Activated CD4-positive, alpha-beta T cell treated with anti-CD3 and anti-CD28 coated beads, Interleukin-2, amount 50 U/mL, for 24 hours (primary cell): ENCODE measurements at places on chromosomes 5 and 9.

- DNase-seq = no peak
Measured at GRCh38 chr9:130991778-130992681, 16.9 kb upstream of the LAMC3 start.

DNA sequence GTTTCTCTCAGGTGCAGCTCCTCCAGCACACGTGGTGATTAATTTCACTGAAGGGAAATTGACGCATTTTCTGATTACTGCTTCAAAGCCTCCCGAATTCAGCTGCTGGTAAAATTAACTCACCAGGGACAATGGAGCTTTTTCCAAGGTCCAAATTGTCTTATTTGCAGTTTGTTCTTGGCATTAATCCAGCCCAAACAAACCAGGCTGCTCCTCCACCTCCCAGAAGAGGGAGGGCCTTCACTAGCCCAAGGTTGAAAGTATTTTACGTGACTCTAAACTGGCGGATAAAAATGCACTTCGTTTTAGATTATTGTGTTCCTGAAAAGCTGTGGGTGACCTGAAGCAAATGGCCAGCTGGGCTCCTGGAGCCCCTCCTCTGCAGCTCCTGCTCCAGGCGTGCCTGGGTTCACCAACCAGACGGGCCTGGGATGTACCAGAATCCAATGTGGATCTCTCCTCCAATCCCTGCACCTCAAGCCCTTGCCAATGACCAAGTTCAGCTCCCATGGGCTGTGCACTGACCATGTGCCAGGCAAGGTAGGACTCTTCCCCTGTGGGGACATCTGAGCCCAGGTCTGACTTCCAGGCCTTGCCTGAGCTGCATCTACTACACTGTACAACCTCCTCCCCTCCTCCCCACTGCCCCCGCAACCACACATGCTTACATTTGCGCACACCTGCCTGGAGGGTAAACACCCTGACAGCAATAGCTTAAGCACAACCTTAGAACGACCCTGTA is 193.4 kb downstream of the CDK5RAP2 start:
- no peak for DNase-seq

GRCh38 chr9:108639696-108640095 is 216.1 kb downstream of the ACTL7B start:
- no peak for DNase-seq

DNA sequence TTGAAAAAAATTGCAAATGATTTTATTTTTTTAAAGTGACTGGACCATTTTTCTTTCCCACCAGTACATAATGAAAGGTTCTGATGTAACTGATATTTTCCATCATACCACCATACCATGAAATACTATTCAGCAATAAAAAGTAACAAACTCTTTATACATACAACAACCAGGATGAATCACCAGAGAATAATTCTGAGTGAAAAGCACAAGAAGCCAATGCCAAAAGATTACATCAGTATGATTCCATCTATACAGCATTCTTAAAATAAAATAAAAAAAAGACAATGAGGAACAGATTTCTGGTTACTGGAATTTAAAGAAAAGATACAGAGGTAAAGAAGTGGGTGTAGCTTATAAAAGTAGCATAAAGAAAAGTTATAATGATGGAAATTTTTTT is 423.7 kb upstream of the ST8SIA4 start:
- DNase-seq = no peak

GRCh38 chr9:17401858-17402257 is 177.0 kb upstream of the SH3GL2 start:
- no peak for DNase-seq

DNA sequence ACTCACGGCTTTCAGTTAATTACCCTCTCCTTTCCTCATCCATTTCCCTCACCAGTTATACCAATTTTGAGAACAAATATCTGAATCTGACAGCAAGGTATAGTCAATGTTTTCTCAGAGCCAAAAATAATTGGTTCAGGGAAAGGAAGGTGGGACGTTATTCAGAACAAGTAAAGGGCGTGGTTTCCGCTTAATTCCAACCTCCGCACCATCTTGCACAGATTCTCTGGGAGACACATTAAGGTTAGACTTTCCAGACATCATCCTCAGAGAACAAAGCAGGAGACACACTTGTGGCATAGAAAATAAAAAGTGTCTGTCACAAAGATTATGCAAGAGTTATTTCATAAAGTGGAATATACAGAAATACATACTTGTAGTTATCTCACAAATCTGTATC is 441.2 kb downstream of the IRX1 start:
- DNase-seq = no peak

- DNase-seq = no peak
Measured at GRCh38 chr5:5192681-5193080, 52.6 kb downstream of the ADAMTS16 start.

DNA sequence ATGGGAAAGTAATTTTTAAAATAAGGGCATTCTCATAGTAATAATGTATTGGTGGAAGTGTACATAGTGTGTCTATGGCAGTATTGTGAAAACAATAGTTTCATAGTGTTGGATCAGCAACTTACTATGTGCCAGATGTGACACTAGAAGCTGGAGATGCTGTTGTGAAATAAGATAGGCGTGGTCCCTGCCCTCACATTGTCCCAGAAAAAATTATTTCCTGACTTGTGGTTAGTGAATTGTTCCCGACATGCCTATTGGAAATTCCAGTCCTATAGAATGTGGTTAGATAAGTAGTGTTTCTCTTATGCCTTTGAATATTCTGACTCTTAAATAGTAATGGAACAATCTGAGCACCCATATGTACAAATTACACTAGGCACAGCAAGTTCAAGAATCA is 55.3 kb upstream of the MTAP start:
- no peak for DNase-seq

DNA sequence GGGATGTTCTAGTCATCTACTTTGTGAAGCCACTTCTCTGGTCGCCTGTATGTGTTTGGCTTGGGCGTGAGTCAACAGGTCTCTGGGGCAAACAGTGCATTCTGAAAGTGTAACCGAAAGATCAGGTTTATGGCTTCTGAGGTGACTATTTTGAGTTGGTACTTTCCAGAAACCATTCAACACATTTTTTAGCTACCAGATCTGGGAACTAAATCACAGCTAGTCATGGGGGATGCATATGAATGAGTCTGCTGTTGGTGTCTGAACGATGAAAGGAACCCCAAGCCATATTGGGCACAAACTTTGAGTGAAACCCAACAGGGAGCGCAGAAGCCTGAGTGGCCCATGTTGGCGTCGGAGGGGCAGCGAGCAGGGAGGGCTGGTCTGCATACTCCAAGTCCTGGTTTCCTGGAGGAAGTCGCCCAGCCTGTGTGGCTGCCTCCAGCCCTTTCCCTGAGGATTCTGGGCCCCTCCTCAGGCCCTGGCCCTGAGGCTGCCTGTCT is 35.3 kb downstream of the UBE2QL1 start:
- DNase-seq = no peak

GRCh38 chr5:127993476-127993875 is 90.1 kb upstream of the SLC12A2 start:
- no peak for DNase-seq

DNA sequence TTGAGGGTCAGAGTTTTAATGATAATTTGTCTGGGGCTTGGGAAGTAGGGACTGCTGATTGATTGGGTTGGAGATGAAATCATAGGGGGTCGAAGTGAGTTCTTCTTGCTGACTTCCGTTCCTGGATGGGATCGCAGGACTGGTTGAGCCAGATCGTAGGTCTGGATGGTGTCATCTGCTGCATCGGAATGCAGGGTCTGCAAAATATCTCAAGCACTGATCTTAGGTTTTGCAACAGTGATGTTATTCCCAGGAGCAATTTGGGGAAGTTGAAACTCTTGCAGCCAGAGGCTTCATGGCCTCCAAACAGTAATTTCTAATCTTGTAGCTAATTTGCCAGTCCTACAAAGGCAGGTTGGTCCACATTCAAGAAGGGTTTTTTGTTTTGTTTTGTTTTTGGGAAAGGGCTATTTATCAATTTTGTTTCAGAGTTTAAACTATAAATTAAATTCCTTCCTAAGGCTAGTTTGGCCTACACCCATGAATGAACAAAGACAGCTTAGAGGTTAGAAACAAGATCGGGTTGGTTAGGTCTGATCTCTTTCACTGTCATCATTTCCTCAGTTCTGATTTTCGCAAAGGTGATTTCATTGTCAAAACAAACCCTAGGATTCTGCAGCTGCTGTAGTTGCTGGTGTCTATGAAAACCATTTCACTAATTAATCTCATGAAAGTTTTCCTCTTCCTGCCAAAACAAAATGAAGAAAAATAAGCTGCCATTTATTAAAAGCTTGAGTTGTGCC is 388.0 kb downstream of the TMEM232 start:
- no peak for DNase-seq

- DNase-seq = no peak
Measured at GRCh38 chr5:61076626-61077025, 85.6 kb downstream of the SMIM15 start.

DNA sequence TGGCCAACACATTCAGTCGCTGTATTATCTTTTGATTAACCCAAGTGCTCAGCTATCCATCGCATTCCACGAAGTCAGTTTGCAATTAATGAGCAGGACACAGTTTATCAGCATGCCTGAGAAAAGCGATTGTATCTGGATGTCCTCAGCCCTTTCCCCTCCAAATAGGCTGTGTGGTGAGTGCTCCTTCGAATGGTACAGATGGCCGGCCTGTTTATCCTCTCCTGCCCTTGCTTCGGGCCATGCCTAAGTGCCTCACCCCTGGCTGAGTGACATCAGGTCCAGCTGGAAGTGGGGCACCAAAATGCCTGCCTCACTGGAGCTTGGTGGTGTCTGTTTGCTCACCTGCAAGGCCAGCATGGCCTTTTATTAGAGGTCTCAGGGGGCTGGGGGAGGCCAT is 317.3 kb downstream of the GADD45G start:
- no peak for DNase-seq

DNA sequence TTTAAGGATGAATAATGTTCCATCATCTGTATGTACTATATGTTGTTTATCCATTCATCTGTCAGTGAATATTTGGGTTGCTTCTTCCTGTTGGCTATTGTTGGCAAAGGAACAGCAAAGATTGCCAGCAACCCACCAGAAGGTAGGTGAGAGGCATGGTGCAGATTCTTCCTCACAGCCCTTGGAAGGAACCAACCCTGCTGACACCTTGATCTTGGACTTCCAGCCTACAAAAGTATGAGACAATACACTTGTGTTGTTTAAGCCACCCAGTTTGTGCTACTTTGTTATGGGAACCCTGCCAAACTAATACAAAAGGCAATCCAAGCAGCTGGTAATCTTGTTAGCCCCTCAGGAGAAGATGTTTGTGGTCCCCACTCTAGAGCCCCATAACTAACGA is 122.0 kb downstream of the CARTPT start:
- DNase-seq = no peak

GRCh38 chr9:109903515-109904138 is 123.6 kb downstream of the PALM2AKAP2 start:
- peak; percentile 52 for DNase-seq

DNA sequence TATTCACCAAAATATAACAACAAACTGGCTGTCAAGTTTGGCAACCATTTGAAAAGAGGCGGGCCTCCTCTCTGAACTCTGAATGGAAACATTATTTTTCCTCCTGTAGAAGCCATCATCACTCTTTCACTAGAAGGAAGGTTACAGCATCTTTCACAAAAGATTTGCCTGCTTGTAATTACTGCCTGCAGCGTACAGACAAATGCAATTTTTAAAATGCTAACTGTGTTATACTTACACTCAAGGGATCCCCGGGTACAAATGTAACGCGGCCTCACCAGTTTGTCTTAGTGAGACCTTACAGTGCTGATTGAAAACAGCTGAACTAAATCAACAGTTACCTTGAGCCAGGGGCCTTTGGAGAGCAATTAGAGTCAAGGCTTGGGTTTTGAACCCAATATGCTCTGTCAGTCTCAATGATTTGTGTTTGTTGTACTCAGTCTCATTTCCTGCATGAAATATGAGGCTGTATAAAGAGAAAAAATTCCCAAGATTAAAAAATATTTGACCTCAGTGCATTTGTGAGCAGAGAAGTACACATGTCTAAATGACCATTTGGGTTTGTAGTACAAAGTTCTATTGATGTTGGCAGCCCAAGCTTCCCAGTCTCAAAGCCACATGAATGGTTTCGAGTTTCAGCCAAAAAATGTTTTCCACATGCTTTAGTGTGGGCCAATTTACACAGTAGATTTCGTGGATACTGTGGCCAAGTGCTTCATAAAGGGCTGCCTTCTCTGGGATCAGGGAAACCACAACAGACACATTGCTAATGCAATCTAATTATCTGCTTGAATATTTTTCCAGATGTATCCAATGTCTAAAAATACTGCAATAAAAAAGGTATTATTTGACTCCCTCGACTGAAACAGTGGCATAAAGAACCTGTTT is 500.0 kb downstream of the SPATA31D1 start:
- DNase-seq = no peak

GRCh38 chr5:55821731-55822512 is 29.2 kb upstream of the IL31RA start:
- no peak for DNase-seq

DNA sequence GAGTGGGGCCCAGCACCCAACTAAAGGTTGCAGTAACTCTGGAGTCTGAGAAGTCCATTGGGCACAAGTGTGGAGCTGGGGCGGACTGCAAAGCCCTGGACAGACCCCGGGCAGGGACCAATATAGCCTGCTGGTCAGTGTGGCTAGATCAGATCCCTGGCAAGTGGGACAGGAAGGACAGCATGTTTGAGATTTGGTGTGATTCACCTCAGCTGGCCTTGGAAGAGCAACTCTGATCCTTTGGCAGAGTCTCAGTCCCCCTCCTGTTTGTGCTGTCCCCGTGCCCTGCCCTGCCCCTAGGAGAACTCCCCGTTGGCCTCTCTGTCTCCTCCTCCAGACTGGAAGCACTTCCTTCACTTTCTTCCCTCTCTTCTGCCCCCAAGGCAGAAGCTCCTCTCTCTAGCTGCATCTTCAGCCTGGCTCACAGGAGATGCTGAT is 255.3 kb downstream of the FSTL4 start:
- no peak for DNase-seq

GRCh38 chr9:6581253-6581652 is 64.3 kb downstream of the GLDC start:
- DNase-seq = no peak
